Activated CD4-positive, alpha-beta T cell treated with anti-CD3 and anti-CD28 coated beads, Interleukin-2, amount 50 U/mL, for 4 hours (primary cell): ENCODE measurements at places on chromosomes 6 and 20.

DNA sequence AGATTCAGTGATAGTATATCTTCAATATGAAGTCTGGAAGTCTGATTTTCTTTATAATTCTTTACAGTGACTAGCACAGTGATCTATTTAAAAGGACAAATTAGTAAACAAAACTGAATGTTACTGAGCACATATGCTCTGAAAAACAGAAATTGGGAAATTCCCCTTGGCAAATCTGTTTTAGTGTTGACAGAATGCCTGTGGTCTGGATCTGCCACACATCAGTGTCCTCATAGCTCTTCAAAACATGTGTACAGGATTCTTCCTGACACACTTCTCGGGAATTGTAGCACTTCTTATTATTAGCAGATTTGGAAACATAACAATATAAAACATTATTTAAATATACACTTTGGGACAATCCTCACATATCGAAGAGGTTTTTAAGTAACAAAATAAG lies 354.3 kb downstream of the COL12A1 start:
- DNase-seq, result no peak

DNA sequence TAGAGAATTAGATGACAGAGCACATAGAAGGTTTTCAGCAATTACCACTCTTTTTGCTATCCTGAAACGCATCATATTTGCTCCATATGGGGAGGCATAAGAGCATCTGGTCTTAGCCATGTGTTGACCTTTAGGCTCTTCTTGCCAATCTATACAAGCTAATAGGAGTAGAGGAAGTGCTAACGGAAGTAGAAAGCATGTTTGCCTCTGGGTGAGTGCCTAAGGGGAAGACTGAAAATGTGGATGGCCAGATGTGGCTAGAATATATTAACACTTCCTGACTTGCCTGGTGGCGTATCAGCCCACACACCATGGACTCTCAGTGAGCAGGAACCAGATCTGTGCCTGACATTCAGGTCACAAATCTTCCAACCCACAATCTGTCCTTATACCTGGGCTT lies 136.3 kb downstream of the LRRC1 start:
- no peak for DNase-seq

DNA sequence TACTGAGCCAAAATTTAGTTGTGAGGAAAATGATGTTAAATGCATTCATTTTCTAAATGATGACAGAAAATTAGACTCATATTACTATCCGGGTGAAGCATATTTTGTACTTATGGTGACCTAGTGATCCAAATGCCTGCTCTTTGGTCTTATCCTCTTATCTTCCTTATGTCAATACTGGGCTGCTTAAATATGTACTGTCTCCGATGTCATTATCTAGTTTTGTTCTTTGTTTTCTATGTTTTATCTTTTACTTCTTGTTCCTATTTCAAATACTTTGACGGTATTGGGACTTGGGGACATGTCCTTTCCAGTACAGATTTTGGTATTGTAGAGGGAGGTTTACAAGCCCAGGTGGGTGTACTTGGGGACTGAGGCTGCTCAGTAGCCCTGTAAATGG lies 124.6 kb upstream of the ESR1 start:
- no peak for DNase-seq

DNA sequence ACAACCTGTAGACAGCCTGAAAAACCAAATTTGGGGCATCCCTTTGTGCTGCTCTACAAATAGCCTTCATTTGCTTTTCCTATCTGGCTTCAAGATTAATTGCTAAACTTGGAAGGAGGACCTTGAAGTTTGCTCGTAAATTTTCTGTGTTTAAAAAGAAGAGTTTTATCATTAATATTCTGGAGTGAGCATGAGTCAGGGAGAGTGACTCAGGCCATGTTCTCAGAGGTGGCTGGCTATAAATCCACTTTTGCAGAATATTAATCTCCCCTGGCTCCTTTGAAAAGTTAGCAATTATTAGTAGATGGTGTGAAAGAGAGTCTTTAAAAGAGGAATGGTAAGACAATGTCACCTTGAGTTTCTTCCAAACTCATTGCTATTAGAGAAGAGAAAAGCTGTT lies 91.0 kb downstream of the ANKEF1 start:
- no peak for DNase-seq

DNA sequence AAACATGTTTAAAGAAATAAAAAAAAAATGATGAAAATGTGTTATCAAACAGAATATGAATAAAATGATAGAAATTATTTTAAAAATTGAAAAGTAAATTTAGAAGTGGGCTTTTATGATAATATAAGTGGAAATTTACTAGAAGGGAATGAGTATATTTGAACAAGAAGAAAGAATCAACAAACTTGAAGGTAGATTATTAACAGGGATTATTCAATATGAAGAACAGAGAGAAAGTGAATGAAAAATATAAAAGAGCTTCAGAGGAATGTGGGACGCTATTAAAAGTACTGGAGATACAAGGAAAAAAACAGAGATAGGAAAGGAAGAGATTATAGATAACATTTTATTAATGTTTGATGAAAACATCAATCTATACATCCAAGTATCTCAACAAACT lies 1014.4 kb upstream of the CITED2 start:
- no peak for DNase-seq

DNA sequence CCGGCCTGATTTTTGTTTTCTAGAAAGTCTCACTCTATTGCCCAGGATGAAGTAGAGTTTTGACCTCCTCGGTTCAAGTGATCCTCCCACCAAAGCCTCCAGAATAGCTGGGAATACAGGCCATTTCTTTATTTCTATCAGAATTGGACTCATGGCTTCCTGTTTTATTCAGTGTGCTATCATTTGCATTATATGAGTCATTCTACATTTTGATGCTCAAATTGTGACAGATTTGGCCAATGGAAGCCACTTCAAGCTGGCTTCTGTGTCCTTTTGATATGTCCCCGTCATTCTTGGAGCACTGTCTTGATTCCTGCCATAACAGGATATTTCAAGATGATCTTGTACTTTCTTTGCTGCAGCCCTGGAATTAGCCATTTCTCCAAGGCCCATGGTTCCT lies 75.1 kb downstream of the CNBD2 start:
- DNase-seq, result no peak

- no peak for DNase-seq
These were observed 1.3 kb downstream of the RGL2 start for GRCh38 chr6:33297406-33297955.

DNA sequence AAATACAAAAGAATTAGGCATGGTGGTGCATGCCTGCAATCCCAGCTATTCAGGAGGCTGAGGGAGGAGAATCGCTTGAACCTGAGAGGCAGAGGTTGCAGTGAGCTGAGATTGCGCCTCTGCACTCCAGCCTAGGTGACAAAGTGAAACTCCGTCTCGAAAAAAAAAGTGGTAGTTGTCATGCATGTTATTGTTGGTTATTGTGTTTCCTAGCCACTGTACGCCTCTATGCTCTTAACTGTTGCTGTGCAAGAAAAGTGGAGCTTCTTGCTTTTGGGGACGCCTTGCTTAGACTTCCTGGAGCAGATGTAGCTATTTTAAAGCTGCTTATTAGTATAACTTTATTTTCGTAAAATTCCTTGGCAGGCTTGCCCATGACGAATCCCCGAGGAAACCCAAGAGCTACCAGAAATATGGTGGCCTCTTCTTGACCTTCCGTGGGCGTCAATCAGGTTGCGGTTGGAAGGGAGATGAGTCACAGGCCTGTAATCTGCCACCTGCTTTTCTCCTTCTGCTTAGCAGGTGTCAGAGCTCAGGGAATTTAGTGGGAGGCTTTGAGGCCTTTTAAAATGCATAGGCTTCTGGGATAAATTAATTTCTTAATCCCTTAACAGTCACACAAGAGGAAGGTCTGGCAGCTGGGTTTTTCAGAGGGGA lies 17.3 kb downstream of the GABRR2 start:
- DNase-seq, result peak; percentile 60
